ENCODE measurements at places on chromosomes 7 and 10.

DNA sequence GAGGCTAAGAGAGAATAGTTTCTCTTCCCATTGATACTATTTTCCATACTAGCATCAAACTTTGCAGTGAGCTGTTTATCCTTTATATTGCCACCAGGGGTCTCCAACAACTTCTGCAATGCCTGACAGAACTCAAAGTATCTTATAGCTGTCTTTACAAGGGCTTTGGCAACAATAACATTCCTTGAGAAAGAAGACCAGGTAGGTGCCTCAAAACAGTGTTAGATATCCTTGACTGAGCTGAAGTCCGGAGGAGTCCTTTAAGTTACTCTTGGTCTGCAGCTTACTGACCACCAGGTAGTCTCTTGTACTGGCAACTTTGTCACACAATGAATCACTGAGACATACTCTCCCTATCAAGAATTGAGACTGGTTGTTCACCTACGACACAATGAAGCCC, 30.0 kb upstream of the TES start:
- DNase-seq: no peak

DNA sequence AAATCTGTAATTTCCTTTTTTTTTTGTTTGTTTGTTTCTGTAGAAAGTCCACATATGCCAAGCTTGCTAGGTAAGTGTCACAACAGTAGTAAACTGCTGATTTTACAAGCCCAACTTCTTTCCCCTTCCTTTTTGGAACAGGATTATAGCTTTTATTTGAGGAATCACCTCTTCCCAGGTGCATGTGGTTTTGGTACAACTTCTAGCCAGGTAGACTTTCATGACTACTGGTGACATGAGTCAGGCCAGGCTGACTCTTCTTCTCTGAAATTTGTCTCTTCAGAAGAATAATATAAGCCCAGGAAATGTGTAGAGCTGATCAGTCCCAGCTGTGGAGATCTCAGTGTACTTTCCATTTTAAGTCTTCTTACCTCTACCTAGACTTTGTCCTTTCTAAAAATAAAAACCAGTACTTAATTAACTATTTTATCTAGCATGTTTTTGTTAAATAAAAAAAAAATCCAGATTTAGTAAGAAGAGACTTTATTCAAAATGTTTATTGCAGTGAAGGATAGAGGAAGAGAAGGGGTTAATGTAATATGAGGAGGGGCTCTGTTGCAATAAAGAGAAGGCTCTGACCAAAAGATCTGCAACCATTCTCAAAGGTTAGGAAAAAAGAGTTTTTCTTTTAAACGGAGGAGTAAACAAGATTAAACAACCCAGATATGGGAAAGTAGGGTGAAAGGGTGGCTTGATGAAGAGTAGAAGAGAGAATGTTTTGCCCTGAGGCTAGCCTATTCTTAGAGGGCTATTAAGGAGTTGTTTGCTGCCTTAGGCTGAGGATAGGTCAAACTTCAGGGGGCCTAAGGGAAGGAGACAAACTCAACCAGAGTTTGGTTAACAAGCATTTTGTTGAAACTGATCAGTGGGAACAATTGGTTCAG, 664.2 kb downstream of the SORCS1 start:
- peak; percentile 30 for DNase-seq

GRCh38 chr10:114613237-114613979, 44.7 kb downstream of the ABLIM1 start:
- DNase-seq: no peak

- no peak for DNase-seq
Observed at GRCh38 chr10:84012831-84013458, 126.4 kb upstream of the GHITM start.

- no peak for DNase-seq
Observed at GRCh38 chr7:87152897-87153641, 816 bp downstream of the DMTF1 start.
